ENCODE measurements at places on chromosomes 16 and 17. TPM values are rescaled to one million over a fixed set of nuclear protein-coding genes. Genes with fewer than 3 reads are reported as not detected.

SLC4A1 gene
- total RNA-seq: not detected

EVI2B gene
- total RNA-seq: not detected

GP1BA gene
- total RNA-seq: not detected

HS3ST4 gene
- not detected for total RNA-seq

KRTAP4-4 gene
- not detected for total RNA-seq

TTLL6 gene
- total RNA-seq: 0.46 TPM

TEX19 gene
- 0.41 TPM for total RNA-seq

TBC1D3H gene
- total RNA-seq: not detected

P2RX5 gene
- total RNA-seq: 23.8 TPM

MT1A gene
- 25.0 TPM for total RNA-seq
